ENCODE measurements at places on chromosomes 1 and 21. TPM values are rescaled to one million over a fixed set of nuclear protein-coding genes. Genes with fewer than 3 reads are reported as not detected.

AMY1B gene
- not detected for total RNA-seq

GNG4 gene
- 3.9 TPM for total RNA-seq

SLC26A9 gene
- not detected for total RNA-seq

MXRA8 gene
- total RNA-seq = 234 TPM

LAD1 gene
- not detected for total RNA-seq

ASTN1 gene
- total RNA-seq = 2.2 TPM

ZNF648 gene
- total RNA-seq = not detected

EPHA2 gene
- 4.8 TPM for total RNA-seq

S100A5 gene
- total RNA-seq = not detected

MAN1C1 gene
- 17.5 TPM for total RNA-seq

MIB2 gene
- total RNA-seq = 95.3 TPM

GRCh38 chr1:106785176-106785575, 271.3 kb upstream of the PRMT6 start:
- no peak for DNase-seq

GRCh38 chr1:77100875-77101274, 118.4 kb downstream of the PIGK start:
- no peak for DNase-seq

DNA sequence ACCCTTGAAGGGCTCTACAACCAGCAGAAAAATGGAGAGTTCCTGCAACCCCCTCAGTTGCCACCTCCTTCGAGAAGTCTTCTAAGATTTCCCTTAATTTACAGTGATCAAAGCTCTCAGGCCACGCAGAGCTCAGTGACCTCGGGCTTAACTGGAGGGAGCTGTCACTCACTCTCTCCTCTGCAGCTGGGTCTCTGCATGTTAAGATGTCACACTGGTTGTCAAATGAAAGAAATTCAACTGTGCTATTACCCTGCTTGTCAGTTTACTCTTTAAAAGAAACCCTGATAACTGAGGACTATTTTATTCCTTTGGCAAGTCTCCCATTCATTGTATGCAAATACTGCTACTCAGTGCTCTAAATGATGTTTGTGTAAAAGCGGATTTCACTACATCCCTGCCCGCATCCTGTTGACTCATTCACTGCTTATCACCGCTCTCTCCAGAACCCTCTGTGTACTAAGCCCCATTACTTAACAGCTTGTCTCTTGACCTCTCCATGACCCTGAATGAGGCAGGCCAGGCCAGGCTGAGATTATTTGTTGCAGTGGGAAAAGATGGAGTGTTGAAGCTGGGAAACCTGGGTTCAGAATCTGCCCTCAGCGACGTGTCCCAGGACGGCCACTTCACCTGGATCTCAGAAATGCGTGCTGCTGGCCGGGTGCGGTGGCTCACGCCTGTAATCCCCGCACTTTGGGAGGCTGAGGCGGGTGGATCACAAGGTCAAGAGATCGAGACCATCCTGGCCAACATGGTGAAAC, 13.7 kb downstream of the DHRS3 start:
- DNase-seq = no peak

- no peak for DNase-seq
These were observed 9.1 kb downstream of the SYT2 start for GRCh38 chr1:202701200-202701599.

GRCh38 chr1:61605607-61606321, 119.2 kb downstream of the TM2D1 start:
- no peak for DNase-seq

DNA sequence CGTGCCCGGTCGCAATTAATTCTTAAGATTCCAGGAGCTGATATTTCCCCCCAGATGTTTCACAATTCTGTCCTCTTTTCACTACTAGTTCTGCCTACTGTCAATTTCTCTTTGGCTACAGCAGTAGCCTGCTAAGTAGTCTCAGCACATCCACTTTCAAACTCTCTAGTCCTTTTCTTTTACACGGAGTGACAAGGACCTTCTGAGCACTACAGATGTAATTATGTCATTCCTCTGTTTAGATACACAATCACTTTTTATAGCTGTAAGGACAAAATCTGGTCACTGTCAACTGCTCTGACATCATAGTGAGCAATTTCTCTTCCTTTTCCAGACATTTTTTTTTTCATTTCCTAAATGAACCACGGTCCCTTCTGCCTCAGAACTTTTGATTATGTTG, 421.7 kb upstream of the CHRM3 start:
- DNase-seq = no peak

DNA sequence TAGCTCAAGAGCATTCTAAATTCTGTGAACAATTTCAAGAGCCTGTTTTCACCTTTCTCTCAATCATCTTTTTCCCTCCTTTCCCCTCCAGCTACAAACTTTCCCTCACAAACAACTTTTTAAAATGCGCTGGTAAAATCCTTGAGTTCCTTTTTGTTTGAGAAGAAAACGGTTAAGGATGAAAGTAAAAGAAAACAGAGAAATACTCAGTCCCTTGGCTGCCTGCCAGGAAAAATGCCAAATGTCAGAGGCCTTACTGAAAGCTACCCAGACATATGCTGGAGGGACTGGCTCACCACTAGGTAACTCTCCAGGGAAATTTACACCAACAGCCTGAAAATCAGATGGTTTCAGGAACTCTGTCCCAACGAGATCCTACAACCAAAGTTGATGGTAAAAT, 11.0 kb upstream of the SERBP1 start:
- DNase-seq = peak; percentile 74

DNA sequence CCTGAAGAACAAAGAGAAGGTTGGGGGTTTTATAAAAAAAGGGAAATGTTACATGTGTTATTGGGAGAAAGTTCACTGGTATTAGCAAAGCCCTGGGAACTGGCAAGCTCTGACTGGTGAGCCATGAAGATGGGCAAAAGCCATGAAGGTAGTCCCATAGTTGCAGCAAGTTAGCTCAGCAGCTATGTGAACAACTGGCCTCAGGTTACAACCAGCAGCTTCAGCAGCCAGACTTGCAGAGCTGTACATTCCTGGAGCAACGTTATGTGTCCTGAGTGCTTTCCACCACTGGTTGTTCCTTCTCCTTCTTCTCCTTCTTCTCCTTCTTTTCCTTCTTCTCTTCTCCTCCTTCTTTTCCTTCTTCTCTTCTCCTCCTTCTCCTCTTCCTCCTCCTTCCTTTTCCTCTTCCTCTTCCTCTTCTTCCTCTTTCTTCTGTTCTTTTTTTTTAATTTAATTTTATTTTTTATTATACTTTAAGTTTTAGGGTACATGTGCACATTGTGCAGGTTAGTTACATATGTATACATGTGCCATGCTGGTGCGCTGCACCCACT, 56.1 kb upstream of the TLR5 start:
- no peak for DNase-seq

DNA sequence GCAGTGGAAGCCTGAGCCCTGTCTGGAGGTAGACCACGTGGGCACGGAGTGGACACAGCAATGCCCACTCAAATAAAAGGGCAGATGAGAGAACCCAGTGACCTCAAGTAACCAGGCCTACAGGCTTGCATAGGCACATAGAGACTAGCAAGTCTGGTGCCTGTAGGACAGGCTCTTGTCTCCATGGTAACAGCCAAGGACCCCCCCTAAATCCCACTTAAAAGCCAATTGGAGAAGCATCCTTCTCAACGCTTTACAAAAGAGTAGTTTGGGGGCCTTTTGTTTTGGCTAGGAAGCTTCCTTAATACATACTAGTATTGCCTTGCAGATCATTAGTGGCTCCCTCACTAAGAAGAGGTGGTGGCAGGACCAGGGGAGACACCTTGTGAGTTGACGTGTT, 63.9 kb downstream of the VWA5B1 start:
- DNase-seq = peak; percentile 29

GRCh38 chr1:153293480-153293775, 19.3 kb downstream of the PGLYRP3 start:
- DNase-seq = no peak

- DNase-seq = no peak
These were observed 338.3 kb downstream of the NEGR1 start for GRCh38 chr1:71944006-71944405.

DNA sequence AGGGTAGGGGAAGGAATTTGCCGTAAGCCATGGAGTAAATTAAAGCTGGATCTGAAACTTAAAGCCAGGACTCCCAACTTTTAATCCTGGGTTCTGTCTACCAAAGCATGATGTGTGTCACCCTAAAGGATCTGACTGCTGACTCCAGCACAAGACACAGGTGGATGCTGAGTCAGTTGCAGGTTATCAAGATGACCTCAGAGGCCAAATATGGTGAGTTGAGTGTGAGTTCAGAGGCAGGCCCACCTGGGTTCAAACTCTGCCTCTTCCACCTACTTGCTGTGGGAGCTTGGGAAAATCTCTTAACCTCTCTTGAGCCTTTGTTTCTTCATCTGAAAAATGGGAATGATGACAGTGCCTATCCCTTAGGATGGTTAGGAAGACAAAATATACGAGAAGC, 16.7 kb upstream of the LDLRAP1 start:
- no peak for DNase-seq

- no peak for DNase-seq
These were observed 47.6 kb downstream of the PKNOX1 start for GRCh38 chr21:43021756-43022600.

DNA sequence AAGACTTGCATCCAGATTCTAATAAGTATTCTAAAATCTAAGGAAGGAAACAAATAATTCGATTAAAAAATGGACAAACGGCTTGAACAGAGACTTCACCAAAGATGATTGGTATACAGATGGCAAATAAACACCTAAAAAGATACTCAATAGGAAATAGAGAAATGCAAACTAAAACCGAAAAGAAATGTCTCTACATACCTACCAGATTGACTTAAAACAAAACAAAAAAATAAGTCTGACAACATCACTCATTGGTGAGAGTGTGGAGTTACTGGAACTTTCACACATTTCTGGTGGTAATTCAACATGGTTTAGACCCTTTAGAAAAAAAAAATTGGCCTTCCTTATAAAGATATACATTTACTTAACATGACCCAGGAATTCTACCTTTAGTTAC, 869.8 kb downstream of the TTLL7 start:
- no peak for DNase-seq

- no peak for DNase-seq
These were observed 88.5 kb downstream of the BEND5 start for GRCh38 chr1:48688102-48688760.

DNA sequence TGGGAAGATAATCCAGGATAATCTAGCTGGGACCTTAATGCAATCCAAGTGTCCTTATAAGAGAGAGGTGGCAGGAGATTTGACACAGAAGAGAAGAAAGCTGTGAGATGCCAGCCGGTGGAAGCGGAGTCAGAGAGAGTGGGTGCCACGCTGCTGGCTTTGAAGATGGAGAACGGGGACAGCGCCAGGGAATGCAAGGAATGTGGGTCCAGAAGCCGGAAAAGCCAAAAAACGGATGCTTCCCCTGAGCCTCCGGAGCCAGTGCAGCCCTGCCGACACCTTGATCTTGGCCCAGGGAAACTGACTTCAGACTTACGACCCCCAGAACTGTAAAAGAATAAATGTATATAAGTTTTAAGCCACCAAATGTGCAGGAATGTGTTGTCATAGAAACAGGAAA, 152.6 kb downstream of the ZNF281 start:
- no peak for DNase-seq

- DNase-seq = no peak
These were observed 186.6 kb downstream of the GRIK3 start for GRCh38 chr1:36847761-36848160.

- no peak for DNase-seq
These were observed 342.4 kb downstream of the VAV3 start for GRCh38 chr1:107622535-107622934.

- no peak for DNase-seq
These were observed 19.4 kb downstream of the DNM3 start for GRCh38 chr1:171860696-171861095.

- DNase-seq = peak; percentile 52
These were observed 111.4 kb downstream of the DHRS3 start for GRCh38 chr1:12506281-12507280.

- no peak for DNase-seq
These were observed 7.1 kb upstream of the KRTAP10-4 start for GRCh38 chr21:44566403-44566802.

DNA sequence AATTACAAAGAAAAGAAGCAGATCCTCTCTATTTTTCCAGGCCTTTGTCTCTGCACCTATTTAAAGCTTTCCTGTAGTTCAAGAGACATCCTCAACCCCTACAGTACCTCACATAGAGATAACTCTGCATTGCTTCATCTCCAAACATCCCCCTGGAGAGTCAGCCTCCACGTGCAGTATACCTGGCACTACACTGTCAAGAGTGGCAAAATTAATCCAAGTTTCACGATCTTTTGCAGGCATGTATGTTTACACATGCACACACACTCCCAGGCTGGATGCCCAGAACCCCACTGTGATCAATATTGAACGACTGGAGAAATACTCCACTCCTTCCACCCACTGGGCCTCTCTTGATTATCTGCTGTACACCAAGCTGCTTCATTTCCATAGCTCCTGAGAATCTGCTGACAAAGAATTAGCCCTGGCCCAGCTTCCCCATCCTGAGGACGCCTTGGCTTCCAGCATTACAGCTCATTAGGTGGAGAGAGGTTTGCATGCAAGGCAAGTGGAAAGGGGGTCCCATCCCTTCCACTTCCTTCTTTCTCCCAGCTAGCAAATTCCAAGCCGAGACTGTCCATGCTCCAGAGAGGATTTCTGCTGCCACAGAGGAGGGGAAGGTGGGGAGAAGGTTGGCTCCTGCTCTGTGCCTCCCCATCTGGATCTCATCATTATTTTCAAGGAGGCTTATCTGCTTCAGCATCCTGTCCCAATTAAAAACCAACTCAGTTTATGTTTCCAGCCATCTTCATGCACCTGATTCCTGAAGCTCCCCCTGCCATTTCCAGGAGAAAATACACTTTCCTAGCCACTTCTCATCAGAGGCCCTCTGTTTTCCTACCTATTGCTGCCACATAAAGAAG, 66.5 kb upstream of the GOLT1A start:
- DNase-seq = peak; percentile 46

DNA sequence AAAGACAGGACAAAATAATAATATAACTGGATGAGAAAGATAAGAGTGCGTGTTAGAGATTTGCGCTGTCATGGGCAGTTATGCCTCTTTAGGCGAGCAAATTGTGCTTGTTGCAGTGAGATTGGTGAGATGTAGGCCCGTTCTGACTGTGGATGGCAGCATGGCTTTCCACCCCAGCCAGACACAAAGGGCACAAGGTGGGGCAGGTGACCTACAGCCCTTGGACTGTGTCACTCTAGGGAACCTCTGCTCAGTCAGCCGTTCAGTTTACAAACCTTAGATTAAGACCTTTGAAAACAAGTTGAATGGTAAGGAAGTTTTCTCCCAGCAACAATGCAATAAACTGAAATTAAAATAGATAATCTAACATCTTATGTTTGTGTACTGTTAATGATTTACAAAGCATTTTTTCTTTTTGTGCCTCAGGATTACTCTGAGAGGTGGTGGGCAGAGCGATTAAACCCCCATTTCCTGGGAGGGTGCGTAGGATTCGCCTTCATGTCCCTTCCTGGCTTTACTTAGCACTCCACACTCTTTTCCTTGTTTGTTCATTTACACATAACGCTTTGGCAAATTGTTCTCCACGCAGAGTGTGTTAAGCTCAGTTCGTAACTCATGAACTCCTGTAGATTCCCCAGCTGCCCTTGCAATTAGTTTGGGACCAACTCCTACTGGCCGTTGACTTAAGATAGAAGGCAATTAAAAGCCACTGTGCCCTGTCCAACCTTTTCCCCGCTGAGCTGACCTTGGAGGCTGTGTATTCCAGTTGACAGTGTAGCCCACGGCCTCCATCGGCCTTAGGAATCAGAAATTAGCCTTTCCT, 58.1 kb upstream of the IGSF5 start:
- DNase-seq = no peak

- DNase-seq = no peak
These were observed 22.3 kb upstream of the SNRPE start for GRCh38 chr1:203839081-203839480.

- DNase-seq = no peak
These were observed 128.0 kb downstream of the ADAMTS1 start for GRCh38 chr21:26717146-26717739.

- peak; percentile 74 for DNase-seq
These were observed 13.4 kb downstream of the IBA57 start for GRCh38 chr1:228178737-228179684.
